Adrenal gland (tissue), 19 donors: ENCODE measurements at places on chromosomes 4 and X. TPM values are rescaled to one million over a fixed set of nuclear protein-coding genes. Genes with fewer than 3 reads are reported as not detected.
A peak's percentile ranks its signal among the peaks of the same experiment; 100 is the strongest.

The AMBN gene
- not detected for total RNA-seq

The TCEAL5 gene
- not detected for total RNA-seq

The RIBC1 gene
- 3.9 TPM for total RNA-seq

The GABRA4 gene
- total RNA-seq: not detected

The FRMD7 gene
- total RNA-seq: not detected

The ARHGAP36 gene
- total RNA-seq: 57.7 TPM

The N4BP2 gene
- total RNA-seq: 7.0 TPM

The CSN1S1 gene
- not detected for total RNA-seq

The PCDH7 gene
- 6.6 TPM for total RNA-seq

The STK32B gene
- total RNA-seq: 0.79 TPM

GRCh38 chr4:133147286-133147821 is 1.7 kb upstream of the PCDH10 start:
- no peak for DNase-seq

- peak; percentile 77 for DNase-seq
These were observed 27.3 kb upstream of the SORBS2 start for GRCh38 chr4:185839194-185839712.

- DNase-seq: no peak
These were observed 408 bp downstream of the TMEM33 start for GRCh38 chr4:41935652-41936021.

GRCh38 chrX:148282504-148282903 is 217.9 kb upstream of the AFF2 start:
- no peak for DNase-seq

DNA sequence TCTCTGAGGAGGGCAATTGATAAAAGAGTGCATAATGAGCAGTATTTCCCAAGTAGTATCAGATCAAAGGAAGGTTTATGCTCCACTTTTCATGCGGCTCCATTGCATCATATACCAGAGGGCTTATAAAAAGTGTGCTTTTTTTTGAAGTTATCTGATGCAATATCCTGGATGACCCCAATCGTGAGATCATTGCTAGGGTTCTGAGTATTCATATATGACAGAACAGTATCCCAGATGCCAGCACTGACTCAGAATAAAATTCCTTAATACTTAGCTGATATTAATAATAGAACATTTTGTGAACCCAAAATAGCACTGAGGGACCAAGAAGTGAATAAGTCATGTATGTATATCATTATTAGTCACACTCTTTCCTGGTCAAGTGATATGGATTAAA is 945.5 kb upstream of the AGA start:
- no peak for DNase-seq

DNA sequence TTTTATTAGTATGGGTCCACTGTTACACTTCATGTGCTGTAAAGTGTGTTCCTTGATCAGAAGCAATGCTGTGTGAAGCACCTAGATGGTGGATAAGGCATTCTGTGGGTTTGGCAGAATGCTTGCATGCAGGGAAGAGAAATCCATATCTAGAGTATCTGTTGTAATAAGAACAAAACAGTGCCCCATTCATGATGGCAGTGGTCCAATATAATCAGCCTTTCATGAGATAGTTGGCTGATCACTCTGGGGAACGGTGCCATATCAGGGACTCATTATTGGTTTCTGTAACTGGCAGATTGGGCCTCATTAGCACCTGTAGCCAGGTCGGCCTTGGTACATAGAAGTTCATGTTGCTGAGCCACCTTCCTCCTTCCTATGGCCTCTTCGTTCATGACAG is 28.7 kb downstream of the STIM2 start:
- no peak for DNase-seq

DNA sequence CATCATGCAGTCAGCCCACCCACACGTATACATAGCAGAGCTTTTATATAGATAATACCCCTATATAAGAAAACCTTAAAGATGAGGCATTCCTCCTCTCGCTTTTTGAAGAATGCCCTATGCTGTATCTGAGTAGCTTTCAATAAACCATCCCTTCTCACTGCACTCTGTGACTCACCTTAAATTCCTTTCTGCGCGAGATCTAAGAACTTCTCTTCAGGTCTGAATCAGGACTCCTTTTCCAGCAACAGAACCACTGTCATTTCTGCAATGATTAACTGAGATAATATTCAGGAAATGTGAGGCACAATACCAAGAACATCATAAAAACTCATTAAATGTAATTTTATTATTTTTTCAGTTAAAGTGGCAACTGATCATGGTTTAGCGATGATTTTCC is 76.4 kb upstream of the DCLK2 start:
- DNase-seq: no peak

GRCh38 chr4:88276952-88277710 is 7.2 kb downstream of the PPM1K start:
- no peak for DNase-seq

DNA sequence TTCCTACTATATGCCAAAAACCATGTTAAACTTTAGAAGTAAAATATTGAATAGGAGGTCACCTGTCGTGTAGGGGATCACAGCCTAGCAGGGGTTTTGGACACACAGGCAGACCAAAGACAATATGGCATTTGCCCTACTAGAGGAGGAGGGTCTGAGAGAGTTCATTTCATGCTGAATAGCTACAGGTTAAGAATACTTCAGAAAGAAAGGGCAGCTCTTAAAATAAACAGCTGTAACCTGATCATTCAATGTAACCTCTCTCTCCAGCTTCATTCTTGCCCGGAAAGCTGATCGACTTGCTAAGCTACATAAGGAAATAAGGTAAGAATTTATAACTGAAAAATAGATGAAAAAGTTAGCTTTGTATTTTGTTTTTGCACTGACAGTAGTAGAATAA is 79.9 kb downstream of the MAOA start:
- no peak for DNase-seq

- peak; percentile 61 for DNase-seq
These were observed 454.7 kb downstream of the IL15 start for GRCh38 chr4:142091085-142091513.

DNA sequence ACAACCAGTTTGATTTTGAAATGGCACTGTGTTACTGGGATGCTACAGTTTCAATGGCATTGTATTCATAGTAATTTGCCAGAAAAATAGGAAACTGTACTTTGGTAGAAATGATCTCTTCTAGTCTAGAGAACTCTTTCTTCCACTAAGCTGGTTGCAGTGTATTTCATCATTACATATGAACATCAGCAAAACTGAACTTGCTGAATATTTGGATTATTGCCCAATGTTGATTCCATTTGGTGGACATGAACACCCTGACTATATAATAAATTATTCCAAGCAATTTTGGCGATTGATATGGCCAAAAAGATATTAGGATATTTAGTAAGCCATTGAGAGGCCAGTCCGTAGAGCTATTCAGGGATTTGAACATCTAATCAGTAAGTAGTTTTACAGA is 191.8 kb upstream of the CXorf66 start:
- no peak for DNase-seq

DNA sequence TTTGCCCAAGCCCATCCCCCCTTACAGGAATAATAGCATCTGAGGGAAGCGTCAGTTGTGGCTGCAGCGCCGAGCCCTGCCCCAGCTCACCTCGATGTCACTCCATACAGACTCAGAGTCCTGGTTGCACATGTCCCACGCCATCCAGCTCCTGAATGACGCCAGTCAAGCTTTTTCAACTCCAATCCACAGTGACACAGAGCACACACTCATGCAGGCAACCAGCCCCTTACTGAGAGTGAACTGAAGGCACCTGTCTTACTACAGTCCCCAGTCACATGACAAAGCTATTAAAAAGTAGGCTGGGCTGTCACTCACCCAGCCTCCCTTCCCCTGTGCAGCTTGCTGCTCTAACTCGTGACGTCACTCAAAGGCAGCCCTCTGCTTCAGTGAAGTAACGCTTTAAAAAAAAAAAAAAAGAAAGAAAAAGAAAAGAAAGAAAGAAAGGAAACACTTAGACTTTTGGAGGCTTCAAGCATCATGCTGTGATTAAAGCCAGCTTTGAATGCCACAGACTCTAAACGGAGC is at the start of gene PPARGC1A:
TSS of gene PPARGC1A (minus strand) at position 234 of the 528 bp plus-strand sequence. CDS start at position 144, 90 bp downstream.
- DNase-seq: peak; percentile 71

GRCh38 chr4:111689731-111690130 is 455.5 kb upstream of the FAM241A start:
- DNase-seq: no peak

DNA sequence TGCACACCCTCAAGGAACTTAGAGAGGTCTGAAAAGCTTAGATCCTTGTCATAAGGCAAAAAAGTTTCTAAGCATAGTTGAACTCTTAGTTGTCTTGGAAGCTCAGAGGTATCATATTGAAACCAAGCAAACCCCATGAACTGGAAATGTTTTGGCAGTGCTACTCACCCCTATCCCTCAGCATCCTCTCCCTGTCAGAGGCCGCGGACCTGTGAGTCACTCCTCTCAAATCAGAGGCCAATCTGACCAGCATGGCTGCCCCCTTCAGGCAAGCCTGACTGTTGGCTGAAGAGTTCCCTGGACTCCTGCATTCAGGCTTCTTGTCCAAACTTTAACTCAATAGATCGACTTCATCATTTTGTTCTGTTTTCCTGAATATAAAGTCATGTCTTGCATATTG is 69.4 kb downstream of the KCNIP4 start:
- no peak for DNase-seq

- no peak for DNase-seq
These were observed 934 bp upstream of the SEC31A start for GRCh38 chr4:82891707-82892466.

- DNase-seq: no peak
These were observed 8.7 kb downstream of the TIMP1 start for GRCh38 chrX:47590984-47591383.

GRCh38 chrX:40175511-40176350 is 78.0 kb upstream of the BCOR start:
- DNase-seq: peak; percentile 81

DNA sequence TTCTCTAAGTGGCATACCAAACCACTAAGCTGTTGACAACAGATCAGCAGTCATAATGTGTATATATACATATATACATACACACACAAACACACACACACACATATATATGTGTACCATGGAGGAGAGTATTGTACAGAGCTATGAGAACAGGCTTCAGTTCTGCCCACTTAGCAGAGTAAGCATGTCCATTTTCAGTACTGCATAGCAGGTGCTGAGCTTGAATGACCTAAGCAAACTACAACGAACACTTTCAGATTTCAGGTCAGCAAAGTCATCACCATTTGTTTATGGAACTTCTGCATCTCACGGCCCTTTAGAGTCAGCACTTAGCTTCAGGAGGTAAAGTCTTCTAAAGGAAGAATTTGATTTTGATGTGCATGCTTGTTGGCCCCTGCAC is 735.8 kb upstream of the ATOH1 start:
- DNase-seq: no peak

GRCh38 chr4:146211440-146211839 is 2.9 kb upstream of the REELD1 start:
- DNase-seq: no peak

DNA sequence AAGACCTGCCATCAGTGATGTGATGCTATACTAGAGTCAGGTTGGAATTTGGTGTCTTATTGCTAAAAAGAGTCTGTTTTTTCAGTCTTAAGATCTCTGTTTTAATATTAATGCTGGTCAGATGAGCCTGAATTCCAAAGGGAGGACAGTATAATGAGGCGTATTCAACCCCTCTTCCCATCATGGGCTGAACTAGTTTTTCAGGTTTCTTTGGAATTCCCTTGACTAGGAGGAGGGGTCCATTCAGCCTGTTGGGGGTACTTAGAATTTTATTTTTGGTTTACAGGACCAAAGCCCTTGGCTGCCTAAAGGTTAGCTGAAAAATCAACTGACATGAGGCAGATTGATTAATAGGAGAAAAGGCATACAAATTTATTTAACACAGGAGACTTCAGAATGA is 24.1 kb upstream of the PI4K2B start:
- DNase-seq: no peak

DNA sequence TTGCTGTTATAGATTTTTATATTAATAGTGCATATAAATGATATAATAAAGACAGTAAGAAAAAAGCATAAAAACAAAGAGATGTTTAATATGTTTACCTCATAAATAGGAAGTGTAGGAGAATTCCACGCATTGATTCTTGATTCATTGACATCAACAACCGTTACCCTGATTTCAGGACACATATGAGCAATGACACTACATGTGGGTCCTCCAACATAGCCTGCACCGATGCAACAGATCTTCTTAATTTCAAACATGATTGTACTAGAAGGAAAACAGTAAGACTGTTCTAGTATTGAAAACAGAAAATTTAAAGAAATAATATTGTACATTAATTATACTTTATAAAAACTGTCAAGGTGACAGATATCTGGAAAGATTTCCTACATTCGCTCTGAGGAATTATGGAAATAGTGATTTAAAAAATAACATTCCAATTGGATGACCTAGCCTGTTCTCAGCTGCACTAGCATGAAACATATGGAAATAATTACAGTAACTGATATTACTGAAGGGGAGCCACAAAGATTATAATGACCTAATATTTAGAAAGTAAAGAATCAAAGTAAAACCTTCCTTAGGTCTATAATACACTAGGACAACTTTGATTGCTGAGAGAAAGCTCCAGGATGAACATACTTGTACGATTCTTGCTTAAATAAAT is 5.9 kb downstream of the UGDH start:
- DNase-seq: no peak

GRCh38 chr4:80365928-80366327 is 30.4 kb downstream of the CFAP299 start:
- DNase-seq: no peak

GRCh38 chrX:20019672-20020365 is 29.0 kb upstream of the BCLAF3 start:
- DNase-seq: no peak

DNA sequence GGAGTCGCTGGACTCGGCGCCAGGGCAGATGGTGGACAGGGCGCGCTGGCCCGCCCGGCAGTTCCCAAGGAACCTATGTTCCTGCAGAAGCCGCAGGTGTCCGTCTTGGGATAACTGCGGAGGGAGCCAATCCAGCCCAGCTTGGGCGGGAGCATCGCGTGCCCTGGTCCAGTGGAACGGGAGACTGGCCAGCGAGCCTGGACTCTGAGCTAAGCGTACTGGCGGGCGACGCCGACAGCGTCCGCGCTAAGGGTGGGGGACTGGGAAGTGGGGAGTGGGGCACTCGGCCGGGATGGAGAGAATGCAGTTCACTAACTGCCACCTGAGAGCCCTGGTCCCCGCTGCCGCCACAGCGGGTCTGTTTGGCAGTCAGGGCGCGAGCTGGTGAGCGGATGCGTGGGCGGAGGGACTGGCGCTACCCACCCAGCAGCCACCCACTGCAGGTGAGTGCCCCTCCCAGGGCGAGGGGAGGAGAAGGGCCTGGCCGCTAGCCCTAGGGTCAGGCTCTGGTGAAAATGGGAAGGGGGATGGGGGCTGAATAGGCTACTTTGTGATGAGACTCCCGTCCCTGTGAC is 1.3 kb upstream of the MAMLD1 start:
- DNase-seq: peak; percentile 31

DNA sequence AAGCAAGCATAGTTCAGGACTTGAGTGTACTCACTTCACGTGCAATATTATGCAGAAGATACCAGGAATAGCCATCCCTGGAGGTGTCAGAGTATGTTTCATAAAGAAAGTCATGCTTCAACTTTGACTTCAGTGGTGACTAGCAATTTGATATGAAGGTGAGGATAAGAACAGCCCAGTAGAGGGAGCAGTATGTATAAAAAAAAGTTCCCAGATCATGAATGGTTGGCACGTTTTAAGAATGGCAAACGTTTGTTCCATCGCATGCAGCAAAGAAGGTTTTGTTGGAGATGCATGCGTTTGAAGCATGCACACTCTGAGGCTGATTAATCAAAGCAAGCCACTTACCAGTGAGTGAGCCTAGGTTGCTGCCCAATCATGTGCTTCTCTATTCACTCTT is 33.5 kb upstream of the SLITRK4 start:
- DNase-seq: no peak

- no peak for DNase-seq
These were observed 56.1 kb downstream of the LUZP4 start for GRCh38 chrX:115345615-115346014.

GRCh38 chrX:119488749-119489148 is 20.5 kb downstream of the SLC25A5 start:
- DNase-seq: peak; percentile 74
